ENCODE measurements at places on chromosomes 5 and 9.

DNA sequence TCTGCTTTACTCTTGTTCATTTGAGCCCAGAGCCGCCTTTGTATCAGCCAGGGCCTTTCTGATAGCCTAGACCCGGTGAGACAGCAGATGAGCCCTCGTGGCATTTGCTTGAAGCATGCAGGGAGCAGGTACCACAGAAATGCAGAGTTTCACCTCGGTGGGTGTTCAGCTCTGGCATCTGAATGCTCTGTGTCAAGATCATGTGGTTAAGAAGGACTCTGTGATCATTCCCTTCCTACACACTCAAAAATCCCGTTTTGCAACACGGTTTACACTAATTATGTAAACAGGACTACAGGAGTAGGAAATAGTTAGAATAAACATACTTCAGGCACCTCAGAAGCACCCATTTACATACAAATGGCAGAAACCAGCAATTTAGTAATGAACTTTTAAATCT lies 67.2 kb downstream of the MVB12B start:
- no peak for DNase-seq

DNA sequence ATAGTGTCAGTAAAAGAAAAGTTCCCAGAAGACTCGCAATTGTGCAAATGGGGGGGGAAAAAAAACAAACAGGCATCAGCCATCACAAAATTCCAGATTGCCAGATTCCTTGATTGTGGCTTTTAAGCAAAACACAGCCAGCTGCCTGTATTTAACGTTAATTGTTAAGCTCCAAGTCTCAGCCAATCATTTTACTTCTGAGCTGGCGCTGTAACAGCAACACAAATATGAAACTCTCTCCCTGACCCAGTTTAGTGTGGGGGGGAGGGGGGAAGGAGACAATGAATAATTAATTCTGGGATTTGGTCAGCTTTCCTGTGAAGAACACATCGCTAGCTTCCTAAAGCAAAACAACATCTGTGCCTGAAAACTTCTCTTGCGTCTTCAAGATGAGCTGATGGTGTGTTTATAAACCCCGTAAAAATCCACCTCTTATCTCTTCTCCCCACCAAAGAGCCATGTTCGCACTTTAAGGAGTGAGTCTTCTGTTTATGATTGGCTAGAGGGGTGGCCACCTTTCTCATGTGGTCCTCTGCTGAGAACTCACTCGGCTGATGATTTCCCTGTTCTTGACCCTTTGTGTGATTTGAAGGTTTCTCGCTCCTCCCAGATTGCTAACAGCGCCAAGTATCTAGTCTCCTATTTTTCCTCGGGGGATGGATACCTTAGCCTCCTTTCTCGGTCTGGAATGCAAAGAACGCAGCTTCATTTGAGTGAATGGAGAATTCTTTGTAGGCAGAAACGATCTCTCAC lies 160.2 kb upstream of the DAPK1 start:
- no peak for DNase-seq

GRCh38 chr5:37701868-37702267 lies 138.0 kb downstream of the GDNF start:
- DNase-seq, result no peak

DNA sequence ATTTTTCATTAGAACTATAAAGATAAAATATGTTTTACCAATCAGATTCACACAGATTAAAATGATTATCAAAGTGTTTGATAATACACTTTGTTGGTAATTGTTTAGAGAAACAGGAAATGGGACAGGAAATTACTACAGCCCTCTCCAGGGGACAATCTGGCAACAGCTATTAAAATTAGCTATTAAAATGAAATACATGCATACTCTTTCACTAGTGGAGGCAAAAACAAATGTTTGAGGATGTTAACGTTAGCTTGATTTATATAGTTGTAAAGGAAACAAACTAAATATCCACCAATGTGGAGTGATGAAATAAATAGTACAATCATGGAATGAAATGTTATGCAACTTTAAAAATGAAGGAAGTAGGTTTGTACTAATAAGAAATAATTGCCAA lies 53.7 kb downstream of the TARS1 start:
- no peak for DNase-seq

GRCh38 chr5:153969563-153969895 lies 69.2 kb downstream of the FAM114A2 start:
- no peak for DNase-seq

DNA sequence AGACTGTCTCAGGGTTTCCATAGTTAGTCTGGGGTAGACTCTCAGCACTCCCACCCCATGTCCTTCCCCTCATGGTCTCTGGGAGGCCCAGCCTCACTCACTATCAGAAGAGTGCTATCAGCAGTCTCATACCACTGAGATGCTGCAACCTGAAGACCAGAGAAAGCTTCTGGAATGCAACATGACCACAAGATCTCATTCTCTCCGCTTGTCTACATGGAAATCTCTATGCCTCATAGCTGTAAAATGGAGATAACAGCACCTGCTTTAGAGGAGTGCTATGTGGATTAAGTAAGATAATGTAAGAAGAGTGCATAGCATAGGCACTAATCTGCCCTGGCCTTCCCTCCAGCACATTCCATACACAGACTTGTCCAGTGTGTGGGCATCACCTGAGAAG lies 47.0 kb upstream of the ZNF169 start:
- no peak for DNase-seq
